ENCODE measurements at places on chromosomes 4 and X. TPM values are rescaled to one million over a fixed set of nuclear protein-coding genes. Genes with fewer than 3 reads are reported as not detected.

The OCRL gene
- 18.1 TPM for total RNA-seq

DNA sequence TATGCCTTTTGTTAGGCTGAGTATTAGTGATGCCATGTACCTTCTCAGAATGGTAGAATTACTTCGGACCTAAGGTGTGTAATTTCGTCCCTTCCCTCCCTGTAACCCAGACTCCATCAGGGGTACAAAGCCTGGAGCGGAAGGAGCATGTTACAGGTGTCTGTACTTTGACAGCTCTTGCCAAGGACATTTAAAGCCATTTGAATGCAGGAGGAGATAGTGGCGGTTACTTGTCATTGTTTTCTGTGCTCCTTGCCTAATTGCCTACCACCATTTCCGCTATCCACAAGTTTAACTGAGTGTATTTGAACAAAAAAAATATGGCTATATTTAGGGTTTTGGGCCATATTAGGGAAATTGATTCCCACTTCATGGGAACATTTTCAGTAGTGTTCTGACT, 1.8 kb downstream of the FNIP2 start:
- DNase-seq, result no peak

DNA sequence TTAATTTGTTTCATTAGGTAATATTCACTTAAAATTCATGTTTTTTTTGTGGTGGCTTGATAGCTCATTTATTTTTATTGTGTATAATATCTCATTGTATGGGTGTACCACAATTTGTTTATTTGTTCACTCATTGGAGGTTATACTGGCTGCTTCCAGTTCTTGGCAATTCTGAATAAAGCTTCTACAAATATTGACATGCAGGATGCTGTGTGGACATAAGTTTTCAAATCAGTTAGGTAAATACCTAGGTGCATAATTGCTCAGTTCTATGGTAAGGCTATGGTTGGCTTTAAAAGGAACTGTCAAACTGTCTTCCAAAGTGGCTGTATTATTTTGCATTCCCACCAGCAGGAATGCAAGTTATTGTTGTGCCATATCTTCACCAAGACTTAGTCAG, 504.5 kb upstream of the GALNTL6 start:
- no peak for DNase-seq

The TRPC5OS gene
- not detected for total RNA-seq

GRCh38 chrX:106731590-106731989, 5.1 kb downstream of the RNF128 start:
- DNase-seq, result no peak

The CRLF2 gene
- total RNA-seq, result 0.29 TPM

DNA sequence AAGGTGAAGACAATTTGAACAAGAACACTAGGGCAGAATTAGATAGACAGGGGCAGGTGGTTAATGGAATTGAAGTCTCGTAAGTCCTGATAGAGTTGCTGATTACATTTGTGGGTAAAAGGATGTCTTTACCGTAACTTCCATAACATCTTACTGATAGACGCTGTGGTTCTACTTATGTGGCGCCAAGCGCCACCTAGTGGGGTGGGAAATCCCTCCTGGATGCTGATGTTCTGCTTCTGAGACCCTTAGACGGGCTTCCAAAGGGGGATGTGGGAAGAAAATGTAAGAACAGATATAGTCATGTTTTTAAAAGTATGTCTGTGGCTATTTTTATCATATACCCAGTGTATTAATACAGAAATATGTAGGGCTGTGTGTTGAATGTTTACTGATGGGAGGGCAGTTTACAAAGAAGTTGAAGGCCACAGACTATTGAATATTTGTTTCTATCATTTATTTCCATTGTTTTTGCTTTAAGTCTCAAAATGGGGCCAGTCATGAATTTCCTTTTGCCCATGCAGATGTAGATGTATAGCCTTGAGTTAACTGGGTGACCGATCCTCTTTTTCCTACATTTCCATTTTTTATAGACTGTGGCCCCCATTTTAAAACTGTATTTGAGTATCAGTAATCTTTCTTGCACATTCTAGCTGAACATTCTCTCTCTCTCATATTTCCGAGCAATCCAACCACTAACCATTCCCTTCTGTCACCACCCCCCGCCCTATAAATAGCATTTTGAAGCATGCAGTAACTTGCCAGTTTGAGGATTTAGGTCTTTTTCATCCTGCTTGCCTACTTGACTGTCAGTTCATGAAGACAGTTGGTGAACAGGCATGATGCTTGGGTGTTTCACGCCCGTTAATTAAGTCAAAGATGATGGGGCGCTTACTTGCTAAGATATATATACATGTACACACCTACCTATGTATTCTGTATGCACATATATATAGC, 12.1 kb upstream of the TLR8 start:
- no peak for DNase-seq

DNA sequence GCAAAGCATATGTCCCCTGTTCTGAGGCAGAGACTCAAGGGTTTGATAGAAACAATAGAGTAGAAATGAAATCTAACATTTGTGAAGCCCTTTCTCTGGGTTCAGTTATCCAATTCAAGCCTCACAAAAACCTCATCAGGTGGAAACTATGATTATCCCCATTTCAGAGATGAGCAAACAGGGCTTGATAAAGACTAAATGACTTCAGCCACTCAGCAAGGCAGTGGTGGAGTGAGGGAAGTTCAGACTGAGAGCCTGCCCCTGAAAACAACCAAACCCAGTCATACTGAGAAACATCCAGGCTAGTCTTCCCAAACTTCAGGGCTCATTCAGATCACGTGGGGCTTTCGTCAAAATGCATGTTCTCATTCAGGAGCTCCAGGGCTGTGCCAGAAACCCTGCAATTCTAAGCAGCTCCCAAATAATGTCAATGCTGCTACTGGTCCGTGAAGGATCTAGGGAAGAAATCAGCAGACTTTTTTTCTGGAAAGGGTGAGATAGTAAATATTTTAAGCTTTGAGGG, 109.6 kb upstream of the KIT start:
- no peak for DNase-seq

The DAPP1 gene
- not detected for total RNA-seq

The TENT5D gene
- total RNA-seq, result not detected

DNA sequence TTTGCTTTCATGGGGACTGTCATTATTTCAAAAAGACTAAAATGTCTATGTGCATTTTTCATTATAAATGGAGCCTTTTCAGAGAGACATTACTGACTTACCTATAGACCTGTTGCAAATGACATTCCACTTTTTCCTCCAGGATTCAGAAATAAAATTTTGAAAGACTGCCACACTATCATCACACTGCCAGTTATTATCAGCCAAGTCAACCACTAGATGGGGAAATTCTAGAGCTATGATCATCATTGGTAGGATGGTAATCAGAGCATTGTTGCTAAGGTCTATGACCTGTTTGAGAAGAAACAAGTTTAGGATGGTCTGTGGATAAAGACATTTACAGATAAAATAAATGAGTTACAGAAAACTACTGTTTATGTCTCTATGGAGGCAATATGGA, 22.5 kb downstream of the LRRC66 start:
- no peak for DNase-seq

GRCh38 chr4:105896461-105896942, 1.2 kb downstream of the NPNT start:
- no peak for DNase-seq

The EIF4E gene
- 105 TPM for total RNA-seq

DNA sequence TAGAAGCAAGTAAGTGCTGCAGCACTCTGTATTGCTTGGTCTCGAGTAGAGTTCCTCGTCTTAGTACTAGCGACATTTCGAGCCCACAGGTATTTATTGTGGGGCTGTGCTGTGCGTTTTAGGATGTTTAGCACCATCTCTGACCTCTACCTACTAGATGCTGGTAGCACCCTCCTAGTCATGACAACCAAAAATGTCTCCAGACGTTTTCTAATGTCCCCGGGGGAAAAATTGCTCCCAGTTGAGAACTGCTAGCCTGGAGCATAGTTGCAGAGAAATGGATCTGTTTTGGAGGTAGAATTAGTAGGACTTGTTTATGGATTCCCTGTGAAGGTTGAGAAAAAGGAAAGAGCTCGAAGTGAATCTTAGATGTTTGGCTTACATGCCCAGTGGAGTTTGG, 287.2 kb downstream of the TENM3 start:
- DNase-seq, result no peak

The MAGEB10 gene
- not detected for total RNA-seq

DNA sequence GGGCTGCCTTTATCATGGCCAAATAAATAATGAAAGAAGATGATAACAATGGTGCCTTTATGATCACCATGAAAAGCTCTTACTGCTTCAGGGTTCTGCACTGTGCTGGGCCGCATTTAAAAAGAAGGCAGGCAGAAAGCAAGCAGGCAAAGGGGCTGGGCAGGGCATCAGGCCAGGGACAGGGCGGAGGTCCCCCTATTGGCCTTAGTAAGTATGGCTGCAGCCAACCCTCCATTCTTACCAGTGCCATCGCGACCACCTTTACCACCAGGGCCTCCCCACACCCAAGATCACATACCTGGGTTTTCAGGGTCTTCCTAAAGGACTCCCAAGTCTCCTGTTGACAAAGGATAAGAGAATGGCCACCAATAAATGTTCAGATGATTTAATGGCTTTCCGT, 38.9 kb downstream of the CNGA2 start:
- no peak for DNase-seq

GRCh38 chrX:72203421-72203820, 21.9 kb downstream of the PIN4 start:
- no peak for DNase-seq

DNA sequence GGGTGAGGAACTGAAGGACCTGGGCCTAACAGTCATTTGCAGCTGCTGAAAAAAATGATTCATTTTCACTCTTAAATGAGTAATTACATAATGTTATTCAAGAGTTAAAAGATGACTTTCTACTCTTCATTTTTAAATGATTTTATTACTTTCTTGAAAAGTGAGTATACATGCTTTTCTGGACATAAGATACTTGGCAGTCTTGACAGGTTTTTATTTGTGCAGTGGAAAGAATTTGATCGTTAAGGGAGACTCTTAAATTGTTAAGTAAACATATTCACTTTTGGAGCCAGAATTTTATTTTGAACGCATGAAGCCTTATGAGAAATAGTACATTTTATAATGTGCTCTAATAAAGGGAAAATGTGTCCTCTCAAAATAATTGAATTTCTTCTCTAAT, 245.7 kb downstream of the TENM3 start:
- no peak for DNase-seq

DNA sequence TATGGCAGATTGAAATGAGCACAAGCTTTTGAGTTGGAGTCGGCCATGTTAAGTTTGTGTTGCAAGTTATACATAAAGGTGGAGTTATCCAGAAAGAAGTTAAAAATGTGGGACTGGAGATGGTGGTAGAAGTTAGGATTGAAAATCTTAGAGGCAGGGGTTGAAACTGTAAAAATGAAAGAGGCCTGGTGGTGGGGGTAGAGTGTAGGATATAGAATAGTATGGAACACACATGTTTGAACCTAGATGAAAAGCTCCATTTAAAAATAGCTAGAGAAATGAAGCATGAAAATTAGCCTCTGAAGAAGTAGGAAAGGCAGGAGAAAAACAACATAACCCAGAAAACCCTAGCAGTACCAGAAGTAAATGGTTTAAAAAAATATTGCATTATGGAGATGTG, 131.8 kb upstream of the ENPEP start:
- no peak for DNase-seq

GRCh38 chr4:7892212-7893019, 47.2 kb downstream of the AFAP1 start:
- peak; percentile 90 for DNase-seq

DNA sequence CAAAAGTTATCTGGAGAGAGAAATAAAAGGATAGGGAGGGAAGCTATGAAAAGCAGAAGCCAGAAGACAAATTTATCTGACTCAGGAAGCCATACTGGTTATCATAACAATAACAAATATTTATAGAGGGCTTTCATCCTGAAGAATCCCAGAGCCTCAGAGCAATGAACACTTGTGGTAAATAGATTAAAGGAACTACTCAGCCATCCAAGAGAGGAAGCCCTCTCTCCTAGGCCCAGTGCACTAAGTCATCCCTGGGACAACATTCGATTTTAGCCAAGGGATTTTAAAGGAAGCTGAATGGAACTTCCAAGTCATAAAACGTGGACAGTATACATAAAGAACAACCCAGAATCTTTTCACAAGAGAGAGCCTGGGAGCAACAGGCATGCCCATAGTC, 76.9 kb downstream of the COL4A6 start:
- no peak for DNase-seq

DNA sequence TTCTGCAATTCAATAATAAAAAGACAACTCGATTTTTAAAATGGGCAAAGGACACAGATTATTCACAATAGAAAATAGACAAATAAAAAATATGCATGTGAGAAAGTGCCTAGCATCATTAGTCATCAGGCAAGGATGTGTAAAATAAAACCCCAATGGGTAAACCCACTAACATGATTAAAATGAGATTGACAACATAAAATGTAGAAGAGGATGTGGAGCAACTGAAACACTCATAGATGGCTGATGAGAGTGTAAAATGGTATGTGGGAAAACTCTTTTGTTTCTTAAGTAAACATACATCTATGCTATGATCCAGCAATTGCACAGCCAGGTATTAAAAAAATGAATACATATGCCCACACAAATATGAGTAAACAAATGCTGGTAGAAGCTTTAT, 177.6 kb downstream of the IQCM start:
- peak; percentile 54 for DNase-seq

DNA sequence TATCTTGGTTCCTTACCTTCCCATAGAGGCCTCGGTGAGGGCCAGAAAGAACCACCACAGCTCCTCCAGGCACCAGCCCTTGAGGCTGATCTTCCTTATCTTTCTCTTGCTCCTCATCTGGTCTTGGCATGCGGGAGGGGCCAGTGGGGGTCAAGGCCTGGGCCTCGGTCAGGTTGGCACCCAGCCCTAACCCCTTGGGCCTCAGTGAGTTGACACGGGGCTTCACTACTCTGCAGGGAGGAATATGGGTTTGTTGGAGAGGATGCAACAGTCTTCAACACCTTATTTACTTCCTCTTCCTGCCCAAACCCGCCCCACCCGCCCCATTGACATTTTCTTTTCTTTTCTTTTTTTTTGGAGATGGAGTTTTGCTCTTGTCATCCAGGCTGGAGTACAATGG, 6.0 kb downstream of the GPKOW start:
- no peak for DNase-seq

- no peak for DNase-seq
Observed at GRCh38 chr4:56222514-56222913, 164.8 kb downstream of the AASDH start.

GRCh38 chr4:88054229-88054628, 46.8 kb downstream of the PKD2 start:
- DNase-seq, result no peak

The TNMD gene
- not detected for total RNA-seq

The FGD1 gene
- total RNA-seq, result 9.1 TPM

DNA sequence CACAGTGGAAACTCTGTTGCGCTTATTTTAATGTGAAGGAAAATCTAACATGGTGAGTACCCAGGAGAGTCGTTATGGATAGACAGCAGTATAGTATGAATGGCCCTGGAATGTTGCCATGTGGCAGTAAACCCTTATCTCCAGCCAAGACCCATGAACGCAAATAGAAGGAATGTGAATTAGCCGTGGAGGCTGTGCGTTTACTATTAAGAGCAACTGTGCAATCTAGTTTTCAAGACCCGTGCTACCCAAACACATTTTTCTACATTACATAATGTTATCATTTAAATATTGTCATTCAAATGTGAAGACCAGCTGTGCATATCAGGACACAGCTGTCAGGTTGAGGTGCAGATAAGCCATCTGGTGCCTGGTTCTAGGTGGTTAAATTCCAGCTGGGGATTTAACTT, 13.3 kb upstream of the AGA start:
- DNase-seq, result peak; percentile 52

Measured in osteoblast (primary cell).